Activated CD4-positive, alpha-beta T cell treated with anti-CD3 and anti-CD28 coated beads, Interleukin-10, Interleukin-2, amounts not matched to agents 100 ng/mL and 50 ng/mL, durations not matched to agents 16 hours and 8 hours (primary cell): ENCODE measurements at places on chromosomes 7 and 10.

- no peak for DNase-seq
Observed at GRCh38 chr7:43117861-43118260, 5.4 kb downstream of the HECW1 start.

DNA sequence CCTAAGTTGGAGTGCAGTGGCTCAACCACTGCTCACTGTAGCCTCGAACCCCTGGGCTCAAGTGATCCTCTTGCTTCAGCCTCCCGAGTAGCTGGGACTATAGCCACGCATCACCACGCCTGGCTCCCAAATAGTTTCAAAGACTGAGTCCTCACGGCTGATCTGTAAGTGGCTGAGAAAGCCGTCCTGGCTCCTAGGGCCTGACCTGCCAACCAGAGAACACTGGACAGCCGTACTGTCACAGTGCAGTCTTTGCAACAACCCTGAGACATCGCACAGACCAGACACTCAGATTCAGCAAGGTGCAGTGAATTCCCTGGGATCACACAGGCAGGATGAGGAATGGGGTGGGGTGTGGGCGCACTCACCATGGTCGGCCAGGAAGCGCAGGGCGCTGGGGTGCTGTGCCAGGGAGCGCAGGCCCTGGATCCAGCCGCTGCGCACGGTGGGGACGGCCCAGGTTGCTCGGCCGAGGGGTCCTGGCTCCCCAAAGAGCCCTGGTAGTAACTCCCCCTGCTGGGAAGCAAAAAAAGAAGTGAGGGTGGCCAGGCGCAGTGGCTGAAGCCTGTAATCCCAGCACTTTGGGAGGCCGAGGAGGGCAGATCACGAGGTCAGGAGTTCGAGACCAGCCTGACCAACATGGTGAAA is 10.7 kb downstream of the BRAT1 start:
- no peak for DNase-seq

DNA sequence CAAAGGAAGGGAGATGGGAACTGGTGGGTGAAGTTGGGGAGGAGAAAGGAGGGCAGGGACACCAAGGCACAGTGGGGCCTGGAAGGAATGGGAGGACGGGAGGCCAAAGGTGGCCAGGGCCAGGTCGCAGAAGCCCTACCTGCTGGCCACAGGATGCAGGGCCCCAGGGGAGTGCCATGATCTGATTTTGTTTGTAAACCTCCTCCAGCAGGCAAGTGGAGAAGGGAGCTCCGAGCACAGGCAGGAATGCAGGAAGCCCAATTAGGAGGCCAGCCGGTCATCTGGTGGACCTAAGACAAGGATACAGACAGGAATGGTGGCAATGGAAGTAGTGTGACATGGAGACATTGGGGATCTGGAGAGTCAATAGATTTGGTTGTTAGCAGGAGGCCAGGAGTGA is 107.0 kb upstream of the ZMIZ1 start:
- no peak for DNase-seq

GRCh38 chr10:95531058-95531809 is 29.9 kb downstream of the SORBS1 start:
- DNase-seq, result no peak

- DNase-seq, result no peak
Observed at GRCh38 chr10:71232089-71232998, 20.0 kb downstream of the UNC5B start.

DNA sequence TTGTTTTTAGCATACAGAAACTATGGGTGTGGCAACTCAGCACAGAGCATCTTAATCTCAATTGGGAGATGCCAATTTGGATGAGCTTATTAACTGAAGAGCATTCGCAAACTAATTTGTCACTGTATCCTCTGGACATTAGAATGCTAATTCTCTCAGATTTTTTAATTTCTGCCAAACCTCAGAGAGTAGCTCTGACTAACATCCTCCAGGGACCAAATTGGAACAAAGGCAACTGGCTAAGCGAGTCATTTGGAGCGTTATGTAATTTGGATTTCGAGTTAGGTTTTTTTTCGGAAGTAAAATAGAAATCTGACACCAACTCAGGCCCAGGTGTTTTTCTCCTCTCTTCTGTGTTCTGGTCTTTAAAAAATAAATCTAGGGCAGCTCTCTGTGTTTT is 201.9 kb downstream of the BMPER start:
- DNase-seq, result no peak

GRCh38 chr7:17994079-17994850 is 33.4 kb downstream of the PRPS1L1 start:
- DNase-seq, result peak; percentile 48

DNA sequence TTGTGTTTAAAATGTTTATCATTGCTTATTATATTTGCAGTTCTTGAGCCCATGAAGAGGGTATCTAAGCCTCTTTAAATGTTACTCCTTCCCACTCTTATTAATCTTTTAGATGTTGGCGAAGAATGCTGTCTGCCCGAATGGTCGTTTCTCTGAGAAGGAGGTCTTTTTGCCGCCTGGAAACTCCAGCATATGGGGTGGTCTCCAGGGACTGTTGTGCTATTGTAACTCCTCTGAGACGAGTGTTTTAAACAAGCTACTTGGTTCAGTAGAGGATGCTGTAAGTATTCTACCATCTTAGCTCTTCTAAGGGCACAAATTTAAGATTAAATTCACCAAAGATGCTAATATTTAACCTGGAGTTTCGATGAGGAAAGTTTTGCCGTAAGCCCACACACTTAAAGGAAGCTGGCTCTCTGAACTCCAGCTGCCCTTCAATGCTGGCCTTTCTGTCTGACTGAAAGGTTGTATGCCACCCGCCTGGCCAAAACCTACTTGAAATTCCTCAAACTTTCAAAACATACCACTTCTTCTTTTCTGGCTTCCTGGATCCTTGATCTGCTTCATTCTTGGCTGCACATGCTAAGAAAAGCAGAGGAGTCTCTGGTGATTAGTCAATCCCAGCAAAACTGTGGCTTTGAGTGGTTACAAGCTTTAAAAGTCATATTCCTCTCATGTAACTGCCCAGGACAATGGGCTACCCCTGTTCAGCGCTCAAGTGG is 74.7 kb downstream of the ABCA13 start:
- DNase-seq, result no peak

GRCh38 chr10:117399341-117400196 is 24.3 kb upstream of the PDZD8 start:
- no peak for DNase-seq

DNA sequence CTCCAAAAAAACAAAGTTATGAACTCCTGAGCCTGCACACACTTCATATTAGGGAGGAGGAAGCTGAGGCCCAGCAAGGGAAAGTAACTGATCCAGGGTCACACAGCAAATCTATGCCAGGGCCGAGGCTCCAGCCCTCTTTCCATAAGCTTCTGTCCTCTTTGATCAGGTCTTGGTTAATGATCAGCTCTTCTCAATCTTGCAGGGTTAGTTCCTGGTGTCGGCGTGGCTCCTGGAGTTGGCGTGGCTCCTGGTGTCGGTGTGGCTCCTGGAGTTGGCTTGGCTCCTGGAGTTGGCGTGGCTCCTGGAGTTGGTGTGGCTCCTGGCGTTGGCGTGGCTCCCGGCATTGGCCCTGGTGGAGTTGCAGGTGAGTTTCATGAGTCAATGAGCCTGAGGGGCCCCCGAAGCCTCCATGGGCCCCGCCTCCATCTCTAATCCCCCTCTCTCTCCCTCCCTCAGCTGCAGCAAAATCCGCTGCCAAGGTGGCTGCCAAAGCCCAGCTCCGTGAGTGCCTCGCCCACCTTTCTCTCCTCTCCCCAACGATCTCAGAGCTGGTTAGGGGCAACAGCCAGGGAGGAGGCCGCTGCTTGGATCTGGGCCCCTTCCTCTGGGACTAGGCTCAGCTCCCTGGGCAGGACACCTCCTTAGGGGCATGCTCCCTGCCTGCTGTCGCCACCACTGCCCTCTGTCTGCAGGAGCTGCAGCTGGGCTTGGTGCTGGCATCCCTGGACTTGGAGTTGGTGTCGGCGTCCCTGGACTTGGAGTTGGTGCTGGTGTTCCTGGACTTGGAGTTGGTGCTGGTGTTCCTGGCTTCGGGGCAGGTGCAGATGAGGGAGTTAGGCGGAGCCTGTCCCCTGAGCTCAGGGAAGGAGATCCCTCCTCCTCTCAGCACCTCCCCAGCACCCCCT is 23.7 kb upstream of the LIMK1 start:
- no peak for DNase-seq

DNA sequence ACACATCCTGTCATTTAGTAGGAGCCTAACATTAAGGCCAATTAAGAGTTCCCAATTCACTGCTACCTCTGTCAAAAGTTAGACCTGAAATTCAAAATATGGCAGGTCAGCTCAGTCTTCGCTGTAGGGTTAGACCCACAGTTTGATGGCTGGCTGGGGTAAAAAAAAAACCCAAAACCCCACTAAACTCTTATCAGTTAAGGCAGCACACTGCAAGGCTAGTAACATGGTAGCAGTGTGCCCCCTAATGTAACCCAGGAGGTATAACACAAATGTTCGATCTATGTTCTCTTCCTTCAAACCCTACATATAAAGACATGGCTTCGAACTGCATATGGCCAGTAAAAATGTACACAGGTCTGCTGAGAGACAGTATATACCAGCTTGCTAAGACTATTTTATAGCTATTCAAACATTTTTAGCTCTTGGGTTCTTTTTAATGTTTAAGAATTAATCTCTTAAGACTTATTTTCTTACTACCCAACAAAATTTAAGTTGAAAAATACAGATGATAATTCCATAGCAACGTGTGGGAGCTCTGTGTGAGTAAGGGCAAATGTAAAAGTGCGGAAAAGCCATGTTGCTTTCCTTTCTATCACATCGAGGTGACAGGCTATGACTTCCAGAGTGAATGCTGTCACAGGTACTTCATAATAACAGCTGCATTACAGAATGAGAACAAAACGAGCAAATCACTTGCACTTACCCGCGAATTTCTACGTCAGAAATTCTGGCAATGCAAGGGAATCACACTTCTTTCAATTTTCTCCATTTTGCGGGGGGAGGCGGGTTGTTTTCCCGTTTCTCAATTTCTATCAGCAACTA is 168.4 kb upstream of the IMMP2L start:
- peak; percentile 28 for DNase-seq

- no peak for DNase-seq
Observed at GRCh38 chr10:663831-664251, 25.6 kb downstream of the DIP2C start.

DNA sequence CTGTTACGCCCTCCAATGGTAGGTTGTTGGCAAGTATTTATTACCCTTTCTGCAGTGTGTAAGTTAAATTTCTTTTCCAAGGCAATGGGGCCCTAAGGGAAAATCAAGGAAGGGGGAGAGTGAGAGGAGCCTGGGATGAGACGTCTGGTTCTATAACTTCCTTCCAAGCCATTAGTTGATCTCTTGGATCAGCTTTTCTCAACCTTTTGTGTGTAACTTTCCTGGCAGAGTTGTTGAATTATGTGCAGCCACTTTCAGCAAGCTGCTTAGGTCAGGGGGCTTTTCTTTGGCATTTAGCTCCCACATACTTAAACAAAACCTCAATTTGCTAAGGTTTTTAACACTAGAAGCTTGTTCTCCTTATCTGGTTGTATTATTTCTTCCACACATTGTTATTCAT is 127.1 kb downstream of the NXPH1 start:
- DNase-seq, result no peak

GRCh38 chr7:97187067-97187466 is 69.6 kb downstream of the SDHAF3 start:
- peak; percentile 16 for DNase-seq

DNA sequence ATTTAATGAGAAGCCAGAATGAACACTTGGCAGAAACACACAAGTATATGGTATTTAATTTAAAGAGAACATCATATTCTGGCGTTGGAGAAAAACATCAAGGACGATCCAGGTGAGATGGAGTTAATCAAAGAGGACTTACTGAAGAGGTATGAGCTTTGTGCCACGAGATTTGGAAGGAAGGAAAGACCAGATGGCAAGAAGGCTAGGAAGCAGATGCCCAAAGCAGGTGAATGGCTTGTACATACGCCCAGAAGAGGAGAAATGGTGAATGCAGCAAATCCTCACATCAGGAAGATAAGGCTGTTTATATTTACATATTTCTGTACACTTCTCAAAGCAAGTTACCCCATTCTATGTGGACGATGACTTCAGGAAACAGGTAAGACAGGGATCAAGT is 163.9 kb upstream of the PLXNA4 start:
- DNase-seq, result no peak

DNA sequence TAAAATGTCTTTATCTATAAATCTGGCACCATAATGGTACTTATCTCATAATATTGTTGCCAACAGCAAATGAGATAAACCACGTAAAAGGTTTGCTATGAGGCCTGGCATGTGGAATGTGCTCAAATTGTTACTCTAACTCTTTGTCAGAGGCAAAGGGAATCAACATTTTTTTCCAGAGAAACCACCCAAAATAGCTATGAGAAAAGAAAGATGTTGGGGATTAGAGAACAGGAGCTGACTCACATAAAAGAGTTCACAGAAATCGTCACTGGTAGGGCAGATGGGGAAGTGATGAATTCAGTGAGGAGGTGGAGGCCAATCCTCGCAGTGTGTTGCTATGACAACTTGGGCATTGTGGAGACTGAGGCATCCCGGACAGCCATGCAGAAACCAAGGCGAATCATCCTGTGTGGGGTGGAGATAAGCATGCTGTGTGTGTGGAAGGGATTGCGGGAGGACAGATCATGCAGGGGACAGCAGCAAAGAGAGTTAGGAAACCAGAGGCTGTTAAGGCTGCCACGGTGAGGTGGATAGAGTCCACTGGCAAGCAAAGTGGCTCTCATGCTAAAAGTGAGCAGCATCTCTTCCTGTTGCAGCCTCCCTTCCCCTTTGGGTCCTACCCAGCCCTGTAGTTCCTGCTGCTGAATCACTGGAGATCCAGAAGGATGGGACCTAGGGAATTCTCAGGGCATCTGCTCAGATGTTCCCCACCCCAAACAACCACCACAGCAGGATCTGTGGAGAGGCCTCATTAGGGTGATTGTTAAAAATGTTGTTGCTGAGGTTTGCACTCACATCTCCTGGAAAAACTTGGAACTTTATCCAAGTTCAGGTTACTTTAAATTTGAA is 103.9 kb downstream of the CUBN start:
- peak; percentile 92 for DNase-seq

DNA sequence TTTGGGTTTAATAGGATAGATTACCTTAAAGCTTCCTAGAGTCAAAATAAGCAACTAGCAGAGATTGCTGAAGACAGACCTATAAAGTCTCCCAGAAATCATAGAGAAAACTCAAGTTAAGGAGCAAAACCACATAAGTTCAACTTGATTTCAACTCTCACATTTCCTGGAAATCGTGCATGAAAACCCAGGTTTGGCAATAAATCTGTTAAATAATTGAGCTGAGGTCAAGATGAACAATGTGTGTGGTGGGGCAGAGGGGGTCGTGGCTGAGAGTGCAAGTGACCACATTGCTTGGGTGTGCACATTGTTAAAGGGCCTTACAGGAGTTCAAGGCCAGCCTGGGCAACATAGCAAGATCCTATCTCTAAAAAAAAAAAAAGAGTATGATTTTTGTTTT is 636.5 kb downstream of the GALNT17 start:
- no peak for DNase-seq

- DNase-seq, result no peak
Observed at GRCh38 chr10:127262606-127263005, 66.2 kb upstream of the INSYN2A start.

DNA sequence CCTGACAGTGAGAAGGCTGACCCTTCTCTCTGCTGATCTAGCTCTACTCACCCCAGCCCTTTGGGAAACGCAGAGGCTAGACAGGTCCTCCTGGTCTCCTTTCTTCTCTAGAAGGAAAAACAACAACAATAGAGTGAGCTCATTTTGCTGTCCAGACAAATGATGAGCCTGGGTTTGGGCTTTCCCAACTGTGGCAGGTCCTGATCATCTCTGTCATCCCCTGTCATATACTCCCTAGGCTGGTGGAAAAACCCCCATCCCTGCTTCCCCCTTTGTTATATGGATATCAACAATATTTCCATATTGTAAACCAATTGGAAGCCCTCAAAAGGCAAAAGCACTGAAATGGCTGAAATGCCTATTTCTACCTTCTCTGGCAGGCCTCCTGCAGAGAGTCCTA is 9.2 kb upstream of the DDIT4 start:
- no peak for DNase-seq

GRCh38 chr10:132542819-132543218 is 5.2 kb downstream of the INPP5A start:
- no peak for DNase-seq
